NCI-H2227 treated with DMSO at 0.1 percent for 48 hours (cell line): ENCODE measurements at places on chromosomes 5 and 9.

- no peak for DNase-seq
These were observed 109.7 kb downstream of the PDZD2 start for GRCh38 chr5:31748458-31749172.

GRCh38 chr9:34929506-34930102 lies 28.5 kb upstream of the PHF24 start:
- no peak for DNase-seq

DNA sequence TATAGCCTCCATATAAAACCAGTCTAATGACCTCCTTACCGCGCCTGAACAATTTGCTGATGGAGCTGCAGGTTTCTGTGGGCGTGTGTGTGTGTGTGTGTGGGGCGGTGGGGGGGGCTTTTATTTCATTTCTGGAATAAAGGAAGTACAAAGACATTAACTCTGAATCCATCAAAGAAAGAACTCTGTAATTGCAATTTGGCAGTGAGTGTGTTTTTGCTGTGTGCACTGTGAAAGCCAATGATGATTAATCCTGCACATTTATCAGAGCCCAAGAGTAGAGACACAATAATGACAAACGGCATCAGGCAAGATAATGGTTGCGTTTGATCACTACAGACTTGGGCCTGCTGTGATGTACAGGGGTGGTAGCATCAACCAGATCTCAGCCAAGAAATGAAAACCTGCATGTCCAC lies 29.3 kb upstream of the NDFIP1 start:
- no peak for DNase-seq

- DNase-seq, result no peak
These were observed at the start of gene GNAQ for GRCh38 chr9:78031444-78031892. Gene GNAQ, minus strand, starts transcription at chr9:78031811. Its CDS starts 576 bp downstream, at chr9:78031235.

DNA sequence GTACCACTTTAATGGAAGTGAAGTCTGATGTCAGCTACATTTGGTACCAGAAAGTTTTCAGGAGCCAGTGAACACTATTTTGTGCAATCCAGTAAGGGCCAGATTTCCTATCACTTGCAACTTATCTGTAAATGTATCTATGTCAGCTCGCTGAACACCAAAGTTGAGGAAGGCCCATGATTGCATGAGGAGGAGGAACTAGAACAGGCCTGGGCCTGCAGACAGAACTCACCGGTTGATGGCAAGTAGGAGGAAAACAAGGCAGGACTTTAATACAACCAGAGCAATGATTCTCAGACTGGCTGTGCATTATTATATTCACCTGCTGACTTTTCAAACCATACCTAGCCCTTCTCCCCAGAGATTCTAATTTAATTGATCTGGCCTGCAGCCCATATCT lies 540.2 kb downstream of the CETN3 start:
- no peak for DNase-seq

- DNase-seq, result no peak
These were observed 590.0 kb upstream of the ZNF608 start for GRCh38 chr5:125336401-125336800.

GRCh38 chr5:158511454-158511853 lies 588.3 kb downstream of the EBF1 start:
- DNase-seq, result no peak

- no peak for DNase-seq
These were observed 35.4 kb downstream of the ELAVL2 start for GRCh38 chr9:23790351-23791260.

- no peak for DNase-seq
These were observed 30.4 kb upstream of the KCNV2 start for GRCh38 chr9:2686911-2687310.

- DNase-seq, result peak; percentile 41
These were observed 164.9 kb upstream of the RAI14 start for GRCh38 chr5:34491251-34491620.

GRCh38 chr9:115192835-115193525 lies 75.0 kb upstream of the TNC start:
- no peak for DNase-seq

GRCh38 chr5:31962351-31962751 lies 211.8 kb downstream of the GOLPH3 start:
- DNase-seq, result no peak

DNA sequence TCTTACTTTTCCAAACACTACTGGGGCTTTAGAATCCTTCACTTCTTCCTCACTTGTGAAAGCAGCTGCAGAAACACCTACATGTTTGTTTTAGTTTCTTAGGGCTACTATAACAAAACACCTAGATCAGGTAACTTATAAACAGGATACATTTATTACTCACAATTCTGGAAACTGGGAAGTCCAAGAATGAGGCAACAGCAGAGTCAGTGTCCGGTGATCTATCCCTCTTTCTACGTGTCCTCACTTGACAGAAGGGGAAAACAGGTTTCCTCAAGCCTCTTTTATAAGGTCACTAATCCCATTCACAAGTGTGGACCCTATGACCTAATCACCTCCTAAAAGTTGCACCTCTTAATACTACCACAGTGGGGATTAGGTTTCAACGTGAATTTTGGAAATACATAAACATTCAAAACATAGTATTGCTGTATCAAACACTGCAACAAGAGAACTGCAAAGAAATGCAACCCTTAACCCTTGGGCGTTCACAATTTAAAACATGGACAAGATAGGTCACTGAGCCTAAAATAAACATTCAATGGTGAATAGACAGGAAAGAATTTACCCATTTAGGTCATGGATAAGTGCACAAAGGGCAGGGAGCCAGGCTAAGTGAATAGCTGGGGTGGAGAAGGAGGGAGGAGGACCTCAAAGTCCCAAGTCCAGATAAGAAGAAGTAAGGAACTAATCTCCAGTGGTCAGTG lies 104.3 kb downstream of the PIK3R1 start:
- DNase-seq, result no peak

- no peak for DNase-seq
These were observed 214.3 kb upstream of the SEMA6A start for GRCh38 chr5:116788851-116789403.

DNA sequence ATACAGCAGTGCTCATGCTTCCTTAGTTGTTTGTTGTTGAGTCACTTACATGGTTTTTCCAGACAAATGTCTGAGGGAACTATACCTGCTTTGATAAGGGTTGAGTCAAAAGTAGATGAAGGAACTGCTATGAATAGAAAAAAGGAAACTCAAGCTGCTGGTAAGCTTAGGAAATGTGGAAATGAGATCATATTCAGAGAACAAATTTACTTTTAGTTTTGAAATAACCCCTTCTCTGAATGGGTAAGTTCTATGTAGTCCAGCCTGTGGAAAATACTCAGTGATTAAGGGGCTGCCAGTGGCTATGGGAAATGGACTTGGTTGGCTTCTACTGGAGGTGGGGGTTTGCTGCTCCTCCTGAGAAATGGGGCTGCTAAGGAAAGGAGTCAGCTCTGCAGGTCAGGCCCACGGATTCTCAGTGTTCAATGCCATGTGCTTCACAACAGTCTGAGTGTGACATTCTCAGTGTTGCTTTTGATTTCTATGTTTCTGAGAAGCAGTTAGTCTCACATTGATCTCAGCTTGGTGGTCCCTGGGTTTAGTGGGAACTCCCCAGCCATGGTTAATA lies 47.7 kb upstream of the GLRX start:
- DNase-seq, result no peak

GRCh38 chr5:179623906-179624741 lies 653 bp upstream of the HNRNPH1 start:
- DNase-seq, result no peak

DNA sequence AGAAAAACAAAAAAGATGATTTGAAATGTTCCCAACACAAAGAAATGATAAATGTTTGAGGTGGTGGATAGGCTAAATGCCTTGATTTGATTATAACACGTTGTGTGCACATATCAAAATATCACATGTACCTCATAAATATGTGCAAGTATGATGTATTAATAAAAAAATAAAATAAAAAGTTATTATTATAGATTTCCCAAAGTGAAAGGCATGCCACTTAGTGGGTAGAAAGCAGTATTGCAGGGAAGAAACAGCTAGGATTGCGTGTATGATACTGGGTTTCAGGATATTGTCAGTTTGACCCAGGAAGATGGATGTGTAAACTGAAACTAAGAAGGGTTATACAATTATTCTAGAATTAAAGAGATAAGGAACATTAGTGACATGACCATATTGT lies 3.6 kb upstream of the TMEM38B start:
- no peak for DNase-seq

DNA sequence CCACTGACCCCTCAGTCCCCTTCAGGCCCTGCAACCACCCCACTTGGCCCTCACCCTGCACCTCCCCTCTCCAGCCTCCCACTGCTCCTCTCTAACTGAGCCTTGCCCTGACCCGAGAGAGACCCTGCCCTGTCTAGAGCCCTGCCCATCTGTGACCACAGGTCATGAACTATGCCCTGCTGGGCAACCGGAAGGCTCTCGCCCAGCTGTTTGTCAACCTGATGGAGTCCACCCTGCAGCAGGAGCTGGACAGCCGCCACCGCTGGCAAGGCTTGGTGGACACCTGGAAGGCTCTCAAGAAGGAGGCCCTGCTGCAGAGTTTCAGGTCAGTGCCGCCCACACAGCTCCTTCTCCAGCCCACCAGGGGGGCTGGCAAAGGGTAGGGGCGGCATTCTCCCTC lies 9.4 kb downstream of the CCDC180 start:
- no peak for DNase-seq

- no peak for DNase-seq
These were observed 7.4 kb downstream of the NR2F1-AS1 start for GRCh38 chr5:93573354-93574351.

GRCh38 chr5:155833287-155833686 lies 493.7 kb upstream of the SGCD start:
- DNase-seq, result no peak

DNA sequence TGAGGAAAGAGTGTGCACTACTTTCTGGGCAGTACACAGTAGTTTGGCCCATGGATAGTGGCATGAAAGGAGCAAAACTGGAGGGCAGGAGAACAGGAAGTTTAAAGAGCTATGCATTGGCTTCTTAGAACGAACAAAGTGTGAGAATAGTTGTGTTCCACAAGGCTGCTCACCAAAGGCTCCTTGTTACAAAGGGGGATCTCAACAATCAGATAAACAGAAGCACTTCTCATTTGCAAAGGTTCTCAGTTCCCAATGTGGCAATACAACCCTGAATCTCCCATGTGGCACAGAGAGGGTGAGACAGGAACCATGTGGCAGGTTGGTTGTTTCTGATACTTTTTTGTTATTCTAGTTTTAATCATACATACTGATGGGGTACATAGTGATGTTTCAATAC lies 158.4 kb downstream of the CARTPT start:
- DNase-seq, result no peak

DNA sequence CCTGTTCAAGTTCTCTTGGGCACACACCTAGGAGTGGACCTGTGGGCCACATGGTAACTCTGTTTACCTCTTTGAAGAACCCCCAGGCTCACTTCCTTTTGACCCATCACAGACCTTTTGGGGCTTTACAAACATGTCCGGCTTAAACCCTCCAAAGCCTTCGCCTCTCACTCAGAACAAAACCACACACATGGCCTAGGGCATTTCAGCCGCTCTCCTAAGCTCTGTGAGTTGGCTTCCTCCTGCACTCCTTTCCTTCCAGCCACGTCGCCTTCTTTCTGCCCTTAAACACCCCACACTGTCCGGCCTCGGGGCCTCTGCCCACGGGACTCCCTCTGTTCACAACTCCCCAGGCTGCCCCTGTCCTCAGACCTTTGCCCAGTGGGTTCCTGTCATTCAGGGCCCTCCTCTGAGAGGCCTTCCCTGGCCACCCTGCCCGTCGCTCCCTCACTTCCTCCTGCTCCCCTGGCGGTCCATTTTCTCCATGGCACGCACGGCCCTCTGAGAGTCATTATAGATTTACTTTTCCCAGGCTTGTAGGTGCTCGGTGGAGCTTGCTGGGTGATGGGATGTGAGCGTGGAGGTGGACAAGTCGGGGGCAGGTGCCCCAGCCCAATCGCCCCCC lies 1.9 kb downstream of the DOK3 start:
- no peak for DNase-seq

DNA sequence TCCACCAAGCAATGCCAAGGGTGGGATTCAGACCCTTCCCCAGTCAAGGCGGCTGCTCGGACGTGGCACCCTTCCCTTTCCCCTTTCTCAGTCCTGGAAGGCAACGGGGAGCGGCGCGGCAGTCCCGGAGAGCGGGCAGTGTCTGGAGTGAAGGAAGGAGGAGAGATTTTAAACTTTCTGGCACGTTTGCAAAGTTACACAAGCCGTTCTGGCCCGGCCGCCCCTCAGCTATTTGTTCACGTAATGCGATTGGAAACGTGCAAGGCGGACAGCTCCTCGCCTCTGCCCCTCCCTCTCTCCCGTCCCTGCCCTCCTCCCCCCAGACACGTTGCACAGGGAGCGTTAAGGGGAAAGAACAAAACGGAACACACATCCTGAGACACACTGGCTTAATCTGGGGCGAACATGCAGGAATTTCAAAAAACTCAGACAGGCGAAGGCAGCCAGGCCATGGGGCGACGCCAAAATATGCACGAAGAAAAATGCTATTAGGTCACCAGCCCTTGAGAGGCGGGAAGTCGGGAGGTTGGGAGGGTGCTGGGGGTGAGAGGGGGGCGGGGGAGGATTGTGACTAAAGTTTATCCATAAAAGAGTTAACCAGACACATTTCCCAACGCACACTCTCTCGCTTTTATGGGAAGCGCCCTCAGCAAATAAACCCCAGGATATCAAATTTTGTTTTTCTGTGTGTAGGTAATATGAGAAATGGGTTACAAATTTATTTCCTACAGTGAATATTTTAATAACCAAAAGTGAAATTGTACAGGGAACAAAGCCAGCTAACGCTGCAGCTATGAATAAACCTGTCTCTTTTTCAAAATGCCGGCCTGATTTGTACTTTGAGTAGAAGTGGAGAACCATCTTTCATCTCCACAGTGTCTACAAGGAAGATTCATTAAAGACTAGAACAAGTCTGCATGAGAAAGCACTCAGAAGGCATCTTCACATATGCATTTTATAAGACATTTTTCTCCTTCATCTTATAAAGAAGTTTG lies at the start of gene LOX:
TSS of gene LOX (minus strand) at position 144 of the 995 bp plus-strand sequence. CDS start 274 bp downstream, outside the sequence.
- peak; percentile 53 for DNase-seq

DNA sequence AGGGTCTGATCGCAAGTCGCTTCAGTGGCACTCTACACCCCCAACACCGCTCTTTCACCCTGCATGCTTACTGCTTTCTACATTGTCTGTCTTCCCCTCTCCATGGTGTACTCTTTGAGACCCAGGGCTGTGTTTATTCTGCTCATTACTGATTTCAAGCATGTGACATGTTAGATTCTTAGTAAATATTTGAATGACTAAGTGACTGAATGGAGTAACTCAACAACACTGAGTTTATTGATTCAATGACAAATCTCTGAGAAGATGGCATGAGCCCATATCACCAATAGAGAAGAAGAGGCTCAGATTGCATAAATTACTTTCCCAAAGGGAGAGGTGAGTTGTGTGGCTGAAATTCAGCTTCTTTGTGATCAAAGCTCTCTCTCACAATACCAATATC lies 89.7 kb upstream of the OSMR start:
- no peak for DNase-seq

DNA sequence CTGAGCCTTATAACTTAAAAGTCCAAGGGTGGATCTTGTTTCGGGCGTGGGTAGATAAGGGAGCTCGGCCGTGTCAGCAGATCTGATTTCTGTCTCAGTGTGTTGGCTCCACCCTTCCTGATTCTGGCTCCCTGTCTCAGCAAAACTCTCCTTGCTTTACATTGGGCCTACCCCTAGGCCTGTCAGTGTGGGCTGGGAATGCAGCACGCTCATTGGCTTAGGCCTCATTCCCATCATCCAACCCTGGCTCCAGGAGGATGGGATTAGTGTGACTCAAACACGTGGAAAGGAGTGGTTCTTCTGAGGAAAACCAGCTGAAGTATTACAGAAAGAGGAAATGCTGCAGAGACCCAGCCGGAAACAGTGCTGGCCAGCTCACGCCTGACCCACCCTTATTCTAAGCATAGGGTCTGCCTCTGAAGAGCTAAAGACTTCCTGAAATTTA lies 59.9 kb downstream of the ZFAND5 start:
- peak; percentile 72 for DNase-seq
